ENCODE measurements at places on chromosomes 4 and X.

GRCh38 chr4:139077567-139078355 lies 62.2 kb downstream of the NOCT start:
- no peak for DNase-seq

DNA sequence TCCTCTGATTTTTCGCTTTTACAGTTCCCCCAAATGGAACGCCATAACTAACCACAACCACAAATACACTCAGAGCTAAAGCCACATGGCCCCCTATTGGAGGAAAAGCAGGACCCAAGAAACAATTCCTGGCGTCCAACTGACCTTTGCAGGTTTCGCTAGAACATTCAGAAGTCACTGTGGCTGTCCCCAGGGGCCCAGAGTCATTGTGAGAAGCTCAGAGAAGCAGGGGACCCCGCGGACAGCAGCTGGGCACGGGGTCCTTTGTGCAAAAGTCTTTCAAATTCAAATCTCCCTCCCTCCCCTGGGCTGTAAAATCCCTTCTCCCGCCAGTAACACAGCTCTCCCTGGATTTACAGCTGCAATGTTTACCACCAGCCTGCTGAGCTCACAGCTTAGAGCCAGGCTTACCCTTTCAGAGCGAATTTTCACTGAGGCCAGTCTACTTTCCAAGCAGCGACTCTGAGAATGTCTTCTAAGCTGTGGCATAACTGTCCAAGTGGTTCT lies 214.8 kb downstream of the CRLF2 start:
- no peak for DNase-seq

DNA sequence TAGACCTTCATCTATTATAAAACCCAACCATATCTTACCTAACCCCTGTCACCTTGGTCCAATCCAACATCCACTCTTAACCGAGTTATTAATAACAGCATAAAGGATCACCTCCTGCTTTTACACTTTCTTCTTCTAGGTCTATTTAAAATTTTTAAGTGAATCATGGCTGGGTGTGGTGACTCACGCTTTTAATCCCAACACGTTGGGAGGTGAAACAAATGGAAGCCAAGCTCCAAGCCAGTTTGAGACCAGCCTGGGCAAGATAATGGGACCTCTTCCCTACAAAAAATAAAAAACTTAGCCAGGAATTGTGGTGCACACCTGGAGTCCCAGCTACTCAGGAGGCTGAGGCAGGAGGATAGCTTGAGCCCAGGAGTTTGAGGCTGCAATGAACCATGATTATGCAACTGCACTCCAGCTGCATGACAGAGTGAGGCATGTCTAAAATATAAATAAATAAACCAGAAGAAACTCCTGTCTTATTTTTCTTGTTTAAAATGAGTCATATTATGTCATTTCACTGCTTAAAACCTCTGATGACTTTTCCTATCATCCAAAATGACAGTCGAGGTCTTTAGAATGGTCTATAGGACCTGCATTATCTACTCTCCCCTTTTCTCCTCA lies 188.4 kb downstream of the GASK1B start:
- no peak for DNase-seq

DNA sequence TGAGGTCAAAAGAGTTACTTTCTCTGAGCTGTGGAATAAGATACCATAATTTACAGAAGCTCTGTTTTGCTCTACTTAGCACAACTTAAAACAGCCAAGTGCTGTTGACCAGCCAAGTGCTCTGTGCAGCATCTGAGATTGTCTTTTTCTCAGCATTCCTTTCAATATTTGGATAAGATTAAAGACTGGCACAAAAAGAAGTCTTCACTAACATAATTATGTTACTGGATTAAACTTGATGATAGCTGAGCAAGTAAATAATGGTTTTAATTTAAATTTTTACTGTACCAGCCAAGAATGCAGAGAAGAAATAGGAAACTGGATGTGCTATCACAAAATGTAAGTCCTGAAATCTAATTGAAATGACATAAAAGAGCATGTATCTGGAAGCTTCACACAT lies 60.4 kb downstream of the NPY2R start:
- no peak for DNase-seq

All from DMS79 (cell line).